Retinal pigment epithelial cell (primary cell): ENCODE measurements at places on chromosomes 13 and 19.

GRCh38 chr19:39919976-39920375 lies 14.5 kb downstream of the FCGBP start:
- DNase-seq: no peak

DNA sequence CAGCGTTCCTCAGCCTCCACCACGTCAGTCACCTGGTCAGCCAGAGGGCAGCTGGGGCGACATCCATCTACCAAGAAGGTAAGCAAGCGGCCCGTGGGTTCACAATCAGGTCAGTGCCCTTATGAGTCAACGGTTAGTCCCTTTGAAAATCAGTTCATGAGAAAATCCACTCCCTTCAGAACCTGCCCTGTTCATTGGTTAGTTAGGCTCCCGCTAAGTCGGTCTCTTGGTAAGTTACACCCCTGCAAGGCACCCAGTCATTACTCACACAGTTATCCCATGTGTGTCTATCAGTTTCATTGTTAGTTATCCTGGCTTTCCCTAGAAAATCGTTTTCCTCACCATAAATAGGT lies 564 bp downstream of the SIGLECL1 start:
- no peak for DNase-seq

- no peak for DNase-seq
Measured at GRCh38 chr13:59259165-59260000, 904.3 kb downstream of the DIAPH3 start.

DNA sequence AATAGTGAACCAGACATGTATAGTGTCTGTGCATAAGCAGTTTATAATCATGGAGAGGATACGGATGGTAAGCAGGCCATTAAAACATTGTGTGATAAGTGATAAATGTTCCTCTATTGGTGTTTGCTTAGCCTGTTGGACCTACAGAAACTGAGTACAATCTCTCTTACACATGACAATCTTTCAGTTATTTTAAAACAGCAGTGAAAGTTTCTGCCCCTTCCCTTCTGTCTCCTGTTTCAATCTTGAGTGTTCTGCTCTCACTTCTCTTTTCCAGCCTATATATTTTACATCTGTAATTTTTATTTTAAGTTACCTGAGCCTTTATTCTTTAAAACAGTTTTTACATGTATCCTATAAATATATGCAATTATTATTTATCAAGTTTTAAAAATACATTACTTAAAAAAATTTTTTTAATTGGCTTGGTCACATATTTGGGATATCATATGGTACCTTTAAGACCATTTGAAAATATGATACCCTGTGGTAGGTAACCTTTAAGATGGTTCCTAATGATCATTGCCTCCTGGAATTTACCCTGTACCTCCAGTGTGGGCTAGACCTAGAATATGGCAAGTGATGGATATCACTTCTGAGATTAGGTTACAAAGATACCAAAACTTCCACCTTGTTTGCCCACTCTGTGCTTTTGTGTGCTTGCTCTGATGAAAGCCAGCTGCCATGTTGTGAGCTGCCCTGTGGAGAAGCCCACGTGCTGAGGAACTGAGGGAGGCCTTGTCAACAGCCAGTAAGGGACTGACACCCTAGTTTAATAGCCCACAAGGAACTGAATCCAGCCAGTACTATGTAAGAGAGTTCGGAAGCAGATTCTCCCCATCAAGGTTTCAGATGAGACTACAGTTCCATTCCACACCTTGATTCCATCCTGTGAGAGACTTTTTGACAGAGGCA lies 99.3 kb downstream of the DHRS12 start:
- no peak for DNase-seq

DNA sequence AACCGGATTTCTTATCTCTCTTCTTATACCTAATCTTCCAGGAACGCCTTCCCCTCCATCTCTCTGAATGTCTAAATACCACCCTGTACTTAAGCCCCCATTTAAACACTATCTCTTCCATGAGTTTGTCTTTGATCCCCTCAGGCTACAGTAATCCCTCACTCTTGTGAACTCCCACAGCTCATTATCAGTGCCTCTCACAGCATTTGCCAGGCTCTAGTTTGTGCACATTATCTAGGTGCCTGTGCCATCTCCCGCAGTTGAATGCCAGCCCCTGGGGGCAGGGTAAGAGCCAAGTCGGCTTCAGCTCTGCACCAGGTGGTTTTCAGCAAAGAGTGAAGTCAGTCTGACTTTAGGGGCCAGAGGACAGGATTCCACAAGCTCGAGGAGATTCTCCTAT lies 71.4 kb downstream of the FREM2 start:
- DNase-seq: no peak

- DNase-seq: no peak
Measured at GRCh38 chr19:49362929-49363267, 682 bp upstream of the TEAD2 start.

- DNase-seq: no peak
Measured at GRCh38 chr13:94494026-94494425, 14.5 kb upstream of the DCT start.

DNA sequence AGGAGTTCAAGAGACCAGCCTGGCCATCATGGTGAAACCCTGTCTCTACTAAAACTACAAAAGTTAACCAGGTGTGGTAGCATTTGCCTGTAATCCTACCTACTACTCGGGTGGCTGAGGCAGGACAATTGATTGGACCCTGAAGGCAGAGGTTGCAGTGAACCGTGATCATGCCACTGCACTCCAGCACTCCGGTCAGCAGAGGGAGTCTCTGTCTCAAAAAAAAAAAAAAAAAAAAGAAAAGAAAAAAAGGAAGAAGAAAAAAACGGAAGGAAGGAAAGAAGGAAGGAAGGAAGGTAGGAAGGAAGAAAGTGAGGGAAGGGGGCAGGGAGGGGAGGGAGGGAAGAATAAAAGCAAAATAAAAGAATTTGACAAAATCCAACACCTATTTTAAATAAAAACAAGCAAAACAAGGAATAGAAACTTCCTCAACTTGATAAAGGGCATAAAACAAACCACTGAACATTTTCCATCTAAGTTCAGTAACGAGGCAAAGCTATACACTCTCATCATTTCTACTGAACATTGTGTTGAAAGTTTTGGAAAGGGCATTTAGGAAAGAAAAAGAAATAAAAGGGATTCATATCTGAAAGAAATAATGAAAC lies 411.6 kb upstream of the SLITRK5 start:
- DNase-seq: no peak

DNA sequence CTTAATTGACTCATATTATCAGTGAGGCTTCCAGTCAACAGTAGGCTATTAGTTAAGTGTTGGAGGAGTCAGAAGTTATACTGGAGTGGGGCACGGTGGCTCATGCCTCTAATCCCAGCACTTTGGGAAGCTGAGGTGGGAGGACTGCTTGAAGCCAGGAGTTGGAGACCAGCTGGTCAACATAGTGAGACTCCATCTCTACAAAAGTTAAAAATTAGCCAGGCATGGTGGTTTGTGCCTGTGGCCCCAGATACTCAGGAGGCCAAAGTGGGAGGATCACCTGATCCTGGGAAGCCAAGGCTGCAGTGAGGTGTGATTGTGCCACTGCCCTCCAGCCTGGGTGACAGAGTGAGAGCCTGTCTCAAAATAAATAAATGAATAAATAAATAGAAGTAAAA lies 53.2 kb downstream of the COMP start:
- no peak for DNase-seq

- no peak for DNase-seq
Measured at GRCh38 chr13:67052550-67053490, 177.3 kb downstream of the PCDH9 start.

GRCh38 chr19:7428651-7429113 lies 60.2 kb downstream of the PEX11G start:
- no peak for DNase-seq
